ENCODE measurements at places on chromosomes 7 and 10.

- no peak for DNase-seq
Observed at GRCh38 chr10:32199714-32200394, 143.6 kb upstream of the KIF5B start.

GRCh38 chr10:9076066-9076465, 1021.6 kb downstream of the GATA3 start:
- no peak for DNase-seq

- DNase-seq = no peak
Observed at GRCh38 chr10:80583685-80584084, 46.0 kb downstream of the SH2D4B start.

DNA sequence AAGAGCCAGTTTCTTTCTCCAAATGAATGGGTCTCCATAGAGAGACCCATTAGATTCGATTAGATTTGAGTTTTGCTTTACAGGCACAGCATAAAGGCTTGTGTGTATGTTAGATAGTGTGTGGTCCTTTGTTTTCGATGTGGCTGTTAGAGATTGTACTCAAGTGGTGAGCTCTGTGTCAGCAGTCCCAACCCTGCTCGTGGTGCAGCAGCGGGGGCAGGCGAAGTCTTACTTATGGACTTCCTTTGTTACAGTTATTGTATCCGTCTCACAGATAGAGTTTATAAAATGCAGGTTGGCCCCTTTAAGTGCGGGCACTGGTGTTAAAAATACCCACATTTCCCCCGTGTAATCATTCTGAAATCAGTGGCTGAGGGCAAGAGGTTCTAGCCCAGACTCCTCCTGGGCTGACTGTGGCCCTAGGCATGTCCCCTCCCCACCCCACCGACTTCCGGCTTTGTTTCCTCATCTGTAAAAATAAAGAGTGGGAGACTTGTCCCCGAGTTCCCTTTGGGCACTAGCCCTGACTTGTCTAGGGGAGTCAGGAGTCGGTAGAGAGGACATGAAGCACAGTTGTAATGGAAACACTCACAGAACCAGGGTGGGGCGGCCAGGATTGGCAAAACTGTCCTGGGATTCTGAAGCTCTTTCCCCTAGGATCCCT, 28.6 kb downstream of the MTURN start:
- DNase-seq = peak; percentile 53

GRCh38 chr7:106053109-106053508, 59.0 kb downstream of the SYPL1 start:
- peak; percentile 55 for DNase-seq

DNA sequence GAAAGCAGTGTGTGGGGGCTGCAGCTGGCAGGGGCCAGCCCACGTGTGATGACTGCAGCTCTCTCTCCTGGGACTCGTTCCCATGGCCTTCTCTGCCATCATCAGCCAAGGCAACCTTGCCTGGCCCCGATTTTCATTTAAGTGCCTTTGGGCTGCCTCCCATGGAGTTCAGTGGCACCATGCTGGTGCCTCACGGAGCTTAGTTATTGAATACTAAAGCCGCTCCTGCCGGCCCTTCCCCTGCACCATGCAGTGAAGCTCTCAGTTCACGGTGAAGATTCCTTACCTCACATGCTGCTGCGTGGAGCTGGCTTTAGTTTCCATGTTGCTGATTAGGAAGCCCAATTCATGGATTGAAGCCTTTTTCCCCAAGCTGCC, 141.5 kb upstream of the EEPD1 start:
- DNase-seq = peak; percentile 61

DNA sequence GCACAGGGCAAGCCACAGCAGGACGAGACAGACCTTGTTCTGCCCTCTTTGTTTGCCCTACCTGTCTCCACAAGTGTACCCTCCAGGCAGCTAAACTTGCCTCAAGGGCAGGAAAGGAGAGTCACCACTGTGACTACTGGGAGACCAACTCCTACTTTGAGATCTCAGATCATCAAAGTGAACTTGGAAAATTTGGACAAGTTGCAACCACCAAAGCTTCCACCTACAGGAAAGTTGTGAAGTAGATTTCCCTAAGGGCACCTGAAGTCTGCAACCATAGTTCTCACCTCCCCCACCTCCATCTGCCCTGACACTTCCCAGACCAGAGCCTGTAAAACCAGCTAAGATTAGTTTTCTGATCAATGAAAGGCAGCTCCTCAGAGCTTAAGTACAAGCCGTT, 2.5 kb upstream of the WDR91 start:
- DNase-seq = no peak

DNA sequence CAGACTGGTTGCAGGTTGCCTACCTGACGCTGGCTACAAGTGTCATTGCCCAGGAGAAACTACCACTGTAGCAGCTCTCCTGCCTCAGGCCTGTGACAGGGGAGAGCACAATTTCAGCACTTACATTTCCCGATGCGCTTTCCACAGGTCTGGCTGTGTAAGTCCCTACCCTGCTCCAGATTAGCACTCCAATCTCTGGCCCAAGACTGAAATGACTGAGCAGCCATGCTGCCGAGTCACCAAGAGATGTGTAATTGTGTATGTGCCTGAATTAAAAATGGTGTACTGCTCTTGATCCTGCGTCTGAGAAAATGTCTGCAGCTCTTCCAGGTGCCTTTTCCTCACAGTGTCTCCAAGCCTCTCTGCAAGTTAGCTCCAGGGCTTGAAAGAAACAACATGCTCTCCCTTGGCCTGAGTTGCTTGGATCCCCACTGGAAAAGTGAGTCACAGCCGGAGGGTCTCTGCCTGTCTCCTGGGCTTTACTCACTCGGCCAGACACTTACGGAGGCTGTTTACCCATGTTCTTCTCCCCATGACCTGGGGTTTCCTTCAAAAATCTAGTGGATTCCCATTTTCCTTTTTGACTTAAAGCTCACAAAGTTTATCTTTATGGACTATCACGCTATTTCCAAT, 1001.7 kb upstream of the KCND2 start:
- DNase-seq = no peak

- peak; percentile 75 for DNase-seq
Observed at GRCh38 chr10:117545141-117546019, 2.8 kb downstream of the EMX2 start.
